ENCODE measurements at places on chromosomes 16 and 17.

- DNase-seq = no peak
Observed at GRCh38 chr16:89958068-89958467, 9.5 kb downstream of the DEF8 start.

DNA sequence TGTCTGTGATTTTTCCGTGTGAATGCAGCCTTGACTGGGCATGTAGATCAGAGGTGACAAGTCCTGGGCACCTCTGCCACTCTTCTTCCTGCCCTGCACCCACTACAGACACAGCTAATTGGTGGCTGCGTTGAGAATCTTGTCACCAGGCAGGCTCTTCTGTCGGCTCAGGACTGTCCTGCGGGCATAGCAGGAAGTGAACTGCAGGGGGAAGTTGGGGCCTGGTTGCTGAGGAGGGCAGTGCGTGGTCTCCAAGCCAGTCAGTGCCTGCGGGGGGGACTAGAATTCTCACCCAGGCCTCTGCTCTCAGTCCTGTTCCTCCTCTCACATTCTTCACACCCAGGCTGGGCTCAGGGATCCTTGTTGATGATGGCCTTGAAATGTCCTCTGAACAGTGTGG lies 50.5 kb downstream of the JPH3 start:
- no peak for DNase-seq

DNA sequence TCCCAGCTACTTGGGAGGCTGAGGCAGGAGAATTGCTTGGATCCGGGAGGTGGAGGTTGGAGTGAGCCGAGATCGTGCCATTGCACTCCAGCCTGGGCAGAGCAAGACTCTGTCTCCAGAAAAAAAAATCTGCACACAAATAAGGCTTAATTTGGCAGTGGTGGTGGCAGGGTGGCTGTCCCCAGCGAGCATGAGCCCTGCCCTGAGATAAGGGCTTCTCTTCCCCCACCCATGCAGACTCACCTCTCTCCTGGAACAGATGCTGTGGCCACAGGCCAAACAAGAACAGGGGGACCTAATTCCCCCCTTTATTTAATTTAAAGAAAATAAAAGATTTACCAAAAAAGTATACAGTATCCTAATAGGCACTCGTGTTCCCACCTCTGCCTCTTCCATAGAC lies 157.2 kb downstream of the RAB11FIP4 start:
- DNase-seq = peak; percentile 22

DNA sequence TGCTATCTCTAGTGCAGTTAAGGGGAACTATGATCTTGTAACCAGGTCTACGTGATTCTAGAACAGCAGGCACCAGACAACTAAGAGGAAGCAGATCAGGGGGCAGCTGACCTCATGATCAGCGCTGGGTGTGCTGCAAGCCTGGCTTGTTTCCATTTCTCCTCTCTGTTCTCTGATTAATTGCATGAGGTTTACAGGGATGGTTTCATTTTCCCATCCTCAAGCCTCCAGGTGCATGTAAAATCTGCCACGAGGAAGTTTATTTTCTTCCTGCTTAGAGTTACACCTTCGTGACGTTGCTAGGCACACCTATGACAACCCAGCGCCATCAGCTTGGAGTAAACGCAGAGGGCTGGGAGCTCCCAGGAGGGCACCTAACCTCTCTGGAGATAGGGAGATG lies 4.3 kb upstream of the NUPR1 start:
- DNase-seq = peak; percentile 93

DNA sequence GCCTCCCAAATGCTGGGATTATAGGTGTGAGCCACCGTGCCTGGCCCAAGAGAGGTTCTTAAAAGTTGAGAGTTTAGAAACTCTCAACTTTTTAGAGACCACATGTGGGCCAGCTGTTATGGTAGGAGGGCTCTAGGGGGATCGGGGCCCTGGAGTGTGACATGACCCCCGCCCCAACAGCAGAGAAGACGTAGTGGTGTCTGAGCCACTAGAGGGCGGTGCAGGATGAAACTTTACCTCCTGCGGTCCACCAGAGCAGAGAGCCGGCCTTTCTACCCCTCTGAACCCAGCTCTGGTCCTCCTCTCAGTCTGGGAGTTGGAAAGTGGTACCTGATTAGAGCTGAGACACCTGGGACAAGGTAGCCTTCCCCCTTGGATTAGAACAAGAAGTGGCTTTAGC lies 7.4 kb downstream of the CDK5RAP3 start:
- DNase-seq = peak; percentile 47

- DNase-seq = no peak
Observed at GRCh38 chr17:72338847-72339790, 218.3 kb downstream of the SOX9 start.

GRCh38 chr16:49697631-49698452 lies 158.1 kb downstream of the ZNF423 start:
- no peak for DNase-seq

GRCh38 chr16:87877942-87878507 lies 8.7 kb upstream of the SLC7A5 start:
- no peak for DNase-seq

- DNase-seq = no peak
Observed at GRCh38 chr17:40564883-40565768, at the start of gene CCR7. CCR7 (minus strand) TSS chr17:40565472; CDS start chr17:40565409, 63 bp downstream.

DNA sequence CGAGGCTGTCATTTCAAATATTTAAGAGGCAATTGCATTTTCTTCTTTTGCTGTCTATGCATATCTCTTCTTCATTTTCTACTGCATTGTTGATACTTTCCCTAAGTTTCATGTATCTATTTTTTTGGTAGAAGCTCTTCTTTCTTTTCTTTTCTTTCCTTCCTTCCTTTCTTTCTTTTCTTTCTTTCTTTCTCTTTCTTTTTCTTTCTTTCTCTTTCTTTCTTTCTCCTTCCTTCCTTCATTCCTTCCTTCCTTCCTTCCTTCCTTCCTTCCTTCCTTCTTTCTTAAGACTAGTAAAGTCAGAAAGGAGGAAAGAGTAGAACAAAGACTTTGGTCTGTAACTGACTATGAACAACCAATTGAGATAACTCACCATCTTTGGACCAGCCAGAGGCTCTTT lies 33.9 kb downstream of the MRC2 start:
- no peak for DNase-seq

DNA sequence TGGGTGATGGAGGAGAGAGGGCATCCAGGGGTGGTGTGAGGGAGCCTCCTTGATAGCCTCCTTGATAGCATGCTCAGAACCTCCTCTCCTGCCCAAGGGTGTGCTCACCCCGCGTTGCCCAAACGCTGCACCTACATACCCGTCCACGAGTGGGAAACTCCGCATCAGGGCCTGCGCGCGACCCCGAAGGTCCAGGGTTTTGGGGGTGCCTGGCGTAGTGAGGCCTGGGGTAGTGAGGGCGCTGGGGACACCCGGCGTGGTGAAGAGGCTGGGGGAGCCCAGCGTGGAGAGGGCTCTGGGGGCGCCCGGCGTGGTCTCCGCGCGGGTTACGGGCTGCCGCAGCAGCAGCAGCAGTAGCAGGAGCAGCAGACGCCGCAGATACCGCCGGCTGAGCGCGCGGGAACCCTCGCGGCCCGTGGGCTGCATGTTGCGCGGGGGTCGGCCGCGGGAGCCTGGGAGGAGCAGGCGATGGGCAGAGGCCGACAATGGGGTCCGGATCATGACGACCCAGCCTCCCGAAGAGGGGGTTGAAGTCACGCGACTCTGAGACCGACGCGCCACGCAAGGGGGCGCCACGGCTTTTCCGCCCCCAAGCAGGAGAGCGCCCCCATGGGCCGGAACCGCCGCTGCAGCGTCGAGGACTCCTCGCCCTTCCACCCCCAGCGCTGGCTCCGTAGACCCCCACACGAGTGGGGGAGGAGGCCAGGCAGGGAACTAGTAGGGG lies at the start of gene DPEP3:
Gene DPEP3 (minus strand): TSS at position 545 of the 724 bp plus-strand sequence. CDS start 119 bp downstream, at position 426.
- DNase-seq = no peak

- DNase-seq = no peak
Observed at GRCh38 chr16:83762141-83762991, 45.4 kb upstream of the HSBP1 start.

DNA sequence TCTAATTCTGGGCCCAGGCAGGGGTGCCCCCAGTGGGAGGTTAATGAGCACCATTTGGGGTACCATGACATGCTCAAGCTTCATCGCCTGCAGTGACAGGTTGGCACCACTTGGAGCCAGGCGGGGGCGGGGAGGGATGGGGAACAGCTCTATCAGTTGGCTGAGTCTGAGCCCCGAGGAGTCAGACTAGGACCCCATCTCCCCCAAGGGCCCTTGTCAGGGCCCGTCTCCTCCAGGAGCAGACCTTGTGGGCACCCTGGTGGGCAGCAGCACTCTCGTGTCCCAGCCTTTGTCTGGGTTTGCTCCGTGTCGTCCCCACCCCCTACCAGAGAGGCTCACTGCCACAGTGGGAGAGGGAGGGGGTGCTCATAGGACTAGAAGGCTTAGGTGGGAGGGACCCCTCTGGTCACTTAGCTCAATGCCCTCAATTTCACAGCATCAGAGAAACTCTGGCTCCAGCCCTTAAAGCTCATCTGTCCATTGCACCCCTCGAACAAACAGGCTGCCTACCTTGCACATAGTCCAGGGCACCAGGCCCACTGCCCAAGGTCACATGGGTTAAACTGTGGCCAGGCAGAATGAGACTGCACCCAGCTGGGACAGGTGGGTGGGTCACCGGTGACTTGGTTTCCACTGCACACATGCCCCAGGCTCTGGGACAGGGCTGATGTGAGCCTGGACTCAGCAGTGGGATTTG lies 4.1 kb downstream of the PPP1R9B start:
- no peak for DNase-seq

GRCh38 chr17:30921544-30922196 lies at the start of gene ADAP2:
ADAP2 (plus strand) TSS chr17:30921945; CDS start chr17:30922015, 70 bp downstream.
- DNase-seq = peak; percentile 73

GRCh38 chr17:27475070-27475673 lies 18.9 kb downstream of the KSR1 start:
- no peak for DNase-seq

- no peak for DNase-seq
Observed at GRCh38 chr17:47603830-47604597, 45.7 kb upstream of the KPNB1 start.

GRCh38 chr17:72305472-72305871 lies 184.7 kb downstream of the SOX9 start:
- no peak for DNase-seq

DNA sequence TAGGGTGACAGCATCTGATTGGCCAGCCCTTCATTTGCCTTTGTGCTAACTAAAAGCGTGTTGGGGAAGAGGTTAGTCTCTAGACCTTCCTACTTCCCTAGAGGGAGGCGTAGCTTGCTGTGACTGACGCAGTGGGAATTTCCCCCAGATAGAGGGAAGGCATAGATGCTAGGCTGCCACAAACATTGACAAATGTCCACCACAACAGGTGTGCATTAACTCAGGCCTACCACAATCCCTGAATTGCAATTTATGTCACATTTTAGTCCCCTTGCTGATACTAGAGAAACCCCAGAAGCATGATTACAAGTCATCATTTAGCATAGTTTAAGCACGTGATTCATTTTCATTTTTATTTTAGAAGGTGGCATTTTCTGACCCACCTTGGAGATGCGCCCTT lies 76.3 kb upstream of the WSB1 start:
- peak; percentile 65 for DNase-seq

DNA sequence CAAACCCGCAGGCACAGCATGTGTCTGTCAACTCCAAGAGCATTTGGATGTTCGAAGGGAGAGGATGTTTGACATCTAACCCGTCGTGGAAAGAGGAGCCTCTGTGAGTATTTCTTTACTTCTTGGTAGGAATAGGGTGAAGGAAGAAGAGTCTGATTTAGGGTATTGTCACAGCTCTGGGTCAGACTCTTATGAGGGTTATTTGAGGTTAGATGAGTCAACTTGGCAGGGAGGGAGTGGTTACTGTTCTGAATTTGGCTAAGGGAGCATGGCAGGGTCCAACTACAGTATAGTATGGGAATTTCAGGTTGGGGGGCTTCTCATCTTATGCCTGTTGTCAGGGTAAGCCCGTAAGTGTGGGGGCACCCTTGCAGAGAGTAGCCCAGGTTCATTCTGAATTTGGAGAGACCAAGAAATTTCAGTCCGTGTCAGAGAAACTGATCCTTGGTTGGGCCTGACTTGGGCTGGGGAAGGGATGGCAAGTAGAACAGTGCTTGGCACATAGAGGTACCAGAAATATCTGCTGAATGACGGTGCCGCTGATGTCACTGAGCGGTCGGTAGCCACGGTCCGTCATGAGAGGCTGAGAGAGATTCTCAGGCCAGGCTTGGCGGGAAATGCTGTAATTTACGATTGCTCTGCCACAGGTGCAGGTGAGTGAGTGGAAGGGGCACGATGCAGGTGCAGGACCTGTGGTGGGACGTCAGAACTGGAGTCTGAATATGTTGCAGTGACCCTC lies 43.2 kb downstream of the MYH3 start:
- no peak for DNase-seq

GRCh38 chr17:79864147-79864546 lies 24.9 kb upstream of the CBX4 start:
- no peak for DNase-seq

DNA sequence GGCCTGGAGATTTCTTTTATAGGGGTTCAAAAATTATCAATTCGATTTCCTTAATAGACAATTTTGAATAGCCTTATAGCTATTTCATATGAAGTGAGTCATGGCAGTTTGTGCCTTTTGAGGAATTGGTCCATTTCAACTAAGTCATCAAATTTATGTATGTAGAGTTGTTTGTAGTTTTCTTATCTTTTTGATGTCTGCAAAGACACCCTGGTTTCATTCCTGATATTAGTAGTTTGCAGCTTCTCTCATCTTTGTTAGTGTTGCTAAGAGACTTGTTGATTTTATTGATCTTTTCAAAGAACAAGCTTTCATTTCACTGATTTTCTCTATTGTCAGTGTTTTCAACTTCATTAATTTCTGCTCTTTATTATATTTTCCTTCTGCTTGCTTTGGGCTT lies 44.2 kb downstream of the N4BP1 start:
- no peak for DNase-seq

- peak; percentile 87 for DNase-seq
Observed at GRCh38 chr16:67964477-67965131, 3.8 kb downstream of the SLC12A4 start.

GRCh38 chr17:51362811-51363585 lies 102.7 kb downstream of the UTP18 start:
- no peak for DNase-seq

- no peak for DNase-seq
Observed at GRCh38 chr16:89410794-89411309, 79.5 kb downstream of the ANKRD11 start.

DNA sequence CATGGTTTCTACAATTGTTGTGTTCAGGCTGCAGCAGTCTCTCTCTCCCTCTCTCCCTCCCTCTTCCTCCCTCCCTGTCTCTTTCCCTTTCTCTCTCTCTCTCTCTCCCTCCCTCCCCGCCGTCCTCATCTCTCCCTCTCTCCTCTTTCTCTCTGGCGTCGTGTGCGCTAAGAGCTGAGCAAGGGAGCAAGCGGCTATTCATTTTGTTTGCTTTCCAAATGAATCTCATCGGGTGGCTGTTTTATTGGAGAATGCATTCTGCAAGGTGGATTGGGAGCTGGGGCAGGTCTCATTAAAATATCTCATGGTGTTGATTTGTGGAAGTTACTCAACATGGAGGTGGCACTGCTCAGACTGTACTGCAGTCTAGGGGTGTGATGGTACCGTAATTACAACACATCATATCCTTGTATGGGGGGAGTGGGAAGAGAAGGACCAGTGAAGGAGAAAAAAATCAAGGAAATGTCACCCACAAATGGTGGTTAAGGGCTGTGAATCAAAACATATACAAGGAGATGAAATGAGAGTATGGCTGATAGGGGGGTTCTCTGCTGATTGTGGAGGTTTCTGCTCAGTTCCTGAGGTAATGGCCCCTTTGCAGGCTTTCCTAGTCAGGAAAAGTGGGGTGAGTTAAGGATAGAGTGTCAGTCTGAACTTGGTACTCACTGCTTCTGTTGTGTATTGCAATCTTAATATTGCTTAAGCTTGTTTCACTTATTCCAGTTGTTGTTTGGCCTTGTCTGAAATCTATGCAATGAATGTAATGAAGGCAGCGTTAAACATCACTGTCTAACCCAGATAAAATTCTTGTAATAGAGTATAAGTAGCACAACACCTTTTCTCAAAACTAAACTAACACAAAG lies 2.7 kb downstream of the MSL1 start:
- peak; percentile 15 for DNase-seq
